ENCODE measurements at places on chromosomes 1 and 21.

DNA sequence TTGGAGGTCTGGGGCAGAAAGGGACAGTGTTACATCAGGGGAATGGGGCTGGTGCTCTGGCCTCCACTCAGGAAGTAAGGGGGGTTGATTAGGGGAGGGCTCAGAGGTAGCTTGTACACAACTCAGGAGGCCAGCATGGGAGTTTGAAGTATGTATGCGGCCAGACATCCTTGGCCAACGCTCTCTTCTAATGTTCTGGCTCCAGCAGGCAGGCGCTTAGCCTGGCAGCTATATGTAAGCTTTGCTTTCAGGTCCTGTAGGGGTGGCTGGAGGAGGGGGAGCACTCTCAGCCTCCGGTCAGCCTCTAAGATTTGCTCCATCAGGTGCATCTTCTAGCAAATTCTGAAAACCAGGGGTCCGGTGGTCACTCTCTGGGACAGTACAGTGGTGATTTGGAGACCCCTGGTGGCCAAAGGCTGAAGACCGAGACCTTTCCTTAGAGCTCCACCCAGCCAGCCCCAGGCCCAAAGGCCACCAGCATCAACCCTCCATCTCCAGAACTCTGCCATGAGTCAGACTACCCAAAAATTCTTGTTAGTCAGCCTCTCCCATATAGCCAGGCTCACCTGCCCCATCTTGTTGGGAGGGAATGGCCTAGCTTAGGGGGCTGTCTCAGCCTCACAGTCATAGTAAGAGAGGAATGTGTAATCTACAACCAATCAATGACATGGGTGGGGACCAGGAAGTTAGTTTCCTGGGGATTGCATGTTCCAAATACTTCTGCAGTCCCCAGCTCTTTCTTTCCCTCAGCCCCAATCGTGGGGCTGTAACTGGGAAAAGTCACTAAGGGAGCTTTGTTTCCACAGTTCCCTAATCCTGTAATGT is 9.7 kb upstream of the COL8A2 start:
- no peak for DNase-seq

DNA sequence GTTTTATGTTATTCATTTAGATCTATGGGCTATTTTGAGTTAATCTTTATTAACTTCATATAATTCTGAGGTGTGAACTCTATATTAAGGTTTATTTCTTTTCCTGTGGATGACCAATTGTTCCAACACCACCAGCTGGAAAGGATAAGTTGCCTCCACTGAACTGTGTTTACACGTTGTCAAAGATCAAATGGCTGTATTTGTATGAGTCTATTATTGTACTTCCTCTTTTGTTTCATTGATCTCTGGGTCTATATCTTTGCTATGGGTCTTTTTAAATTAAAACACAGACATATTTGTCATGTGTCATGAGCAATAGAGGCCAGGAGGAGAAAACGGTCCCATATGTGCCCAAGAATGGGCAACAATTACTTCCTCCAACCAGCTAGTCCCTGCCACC is 5.2 kb upstream of the MAB21L3 start:
- DNase-seq: no peak

DNA sequence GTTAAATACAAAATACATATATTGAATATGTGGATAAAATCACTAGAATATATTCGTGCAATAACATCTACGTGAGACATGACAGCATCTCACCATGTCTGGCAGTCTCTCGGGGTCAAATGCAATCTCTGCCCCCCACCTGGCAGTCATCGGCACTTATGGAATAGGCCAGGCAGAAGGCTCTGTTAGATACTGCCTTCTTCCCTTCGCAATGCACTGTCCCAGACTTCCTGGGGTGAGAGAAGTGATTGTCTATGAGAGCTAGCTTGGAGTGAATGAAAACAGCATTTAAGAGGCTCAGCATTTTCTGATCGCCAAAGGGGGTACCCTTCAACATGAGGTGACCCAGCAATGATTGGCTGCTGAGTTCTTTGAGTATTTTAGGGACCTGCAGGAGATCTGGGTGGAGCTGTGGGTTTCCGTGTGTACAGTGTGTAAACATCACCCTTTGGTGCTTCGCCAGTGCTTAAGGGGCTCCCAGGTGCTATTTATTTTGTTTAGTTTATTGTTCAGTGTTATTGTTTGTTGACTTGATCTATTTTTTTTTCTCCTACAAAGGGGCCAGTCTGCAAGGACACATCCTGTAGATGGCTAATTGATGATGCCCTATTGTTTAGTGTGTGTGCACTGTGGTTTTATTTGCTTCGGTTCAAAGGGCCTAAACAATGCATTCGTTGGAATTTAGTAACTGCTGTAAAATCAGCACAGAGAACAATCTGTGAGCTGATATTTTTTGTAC is 10.2 kb downstream of the ERG start:
- DNase-seq: peak; percentile 21

DNA sequence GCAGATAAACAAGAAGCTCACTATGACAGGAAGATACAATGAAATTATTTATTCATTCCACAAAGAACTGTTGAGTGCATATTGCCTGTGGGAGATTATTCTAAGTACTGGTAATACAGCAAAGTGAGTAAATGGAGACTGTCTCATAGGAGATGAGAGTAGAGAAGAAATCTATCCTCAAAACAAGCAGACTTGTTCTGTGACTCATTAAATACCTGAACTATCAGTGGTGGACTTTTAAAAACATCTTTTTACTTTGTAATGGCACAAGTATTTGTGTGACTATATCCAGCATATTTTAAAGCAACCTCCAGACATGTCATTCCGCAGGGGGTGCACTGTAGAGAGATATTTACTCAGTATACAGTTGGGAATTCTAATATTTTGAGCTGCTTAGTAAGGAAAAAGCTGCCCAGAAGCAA is 259.2 kb downstream of the FMN2 start:
- DNase-seq: no peak

DNA sequence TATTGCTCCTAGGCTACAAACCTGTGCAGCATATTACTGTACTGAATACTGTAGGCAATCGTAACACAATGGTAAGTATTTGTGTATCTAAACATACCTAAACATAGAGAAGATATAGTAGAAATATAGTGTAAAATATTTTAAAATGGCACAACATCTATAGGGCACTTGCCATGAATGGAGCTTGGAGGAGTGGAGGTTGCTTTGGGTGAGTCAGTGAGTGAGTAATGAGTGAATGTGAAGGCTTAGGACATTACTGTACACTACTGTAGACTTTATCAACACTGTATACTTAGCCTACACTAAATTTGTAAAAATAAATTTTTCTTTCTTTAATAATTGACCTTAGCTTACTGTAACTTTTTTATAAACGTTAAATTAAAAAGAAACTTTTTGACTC is 7.9 kb downstream of the LEFTY2 start:
- peak; percentile 28 for DNase-seq

DNA sequence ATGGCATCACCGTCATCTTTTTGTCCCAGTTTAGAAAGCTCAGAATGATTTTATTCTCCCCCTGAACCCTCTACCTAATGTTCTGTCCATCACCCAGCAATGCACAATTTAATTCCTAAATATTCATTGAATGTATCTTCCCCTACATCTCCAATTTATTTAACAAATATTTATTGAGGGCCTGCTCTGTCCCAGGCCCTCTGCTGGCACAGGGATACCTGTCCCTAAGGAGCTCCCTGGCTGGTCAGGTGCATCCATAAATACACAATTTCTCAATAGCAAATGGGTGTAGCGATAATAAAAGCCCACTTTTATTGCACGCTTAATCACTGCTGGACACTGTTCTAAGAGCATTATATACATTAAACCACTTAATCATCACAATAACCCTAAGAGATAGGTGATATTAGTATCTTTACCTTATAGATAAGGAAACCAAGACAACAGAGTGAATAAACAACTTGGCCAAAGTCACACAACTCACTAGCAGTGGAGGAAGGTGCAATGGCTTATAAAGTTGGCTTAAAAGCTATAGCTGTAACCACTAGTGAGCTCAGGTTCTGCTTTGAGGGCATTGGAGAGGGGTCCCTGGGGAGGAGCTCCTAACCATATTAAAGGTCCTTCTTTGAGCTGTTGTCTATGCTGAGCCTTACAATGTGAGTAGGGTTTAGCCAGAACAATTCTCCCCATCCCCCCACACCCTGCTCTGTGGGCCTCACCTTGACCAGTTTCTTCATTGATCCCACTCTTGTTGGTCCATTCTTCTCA is 126.3 kb upstream of the JUN start:
- no peak for DNase-seq

- DNase-seq: no peak
These were observed 73.1 kb upstream of the KCNK1 start for GRCh38 chr1:233540816-233541215.

DNA sequence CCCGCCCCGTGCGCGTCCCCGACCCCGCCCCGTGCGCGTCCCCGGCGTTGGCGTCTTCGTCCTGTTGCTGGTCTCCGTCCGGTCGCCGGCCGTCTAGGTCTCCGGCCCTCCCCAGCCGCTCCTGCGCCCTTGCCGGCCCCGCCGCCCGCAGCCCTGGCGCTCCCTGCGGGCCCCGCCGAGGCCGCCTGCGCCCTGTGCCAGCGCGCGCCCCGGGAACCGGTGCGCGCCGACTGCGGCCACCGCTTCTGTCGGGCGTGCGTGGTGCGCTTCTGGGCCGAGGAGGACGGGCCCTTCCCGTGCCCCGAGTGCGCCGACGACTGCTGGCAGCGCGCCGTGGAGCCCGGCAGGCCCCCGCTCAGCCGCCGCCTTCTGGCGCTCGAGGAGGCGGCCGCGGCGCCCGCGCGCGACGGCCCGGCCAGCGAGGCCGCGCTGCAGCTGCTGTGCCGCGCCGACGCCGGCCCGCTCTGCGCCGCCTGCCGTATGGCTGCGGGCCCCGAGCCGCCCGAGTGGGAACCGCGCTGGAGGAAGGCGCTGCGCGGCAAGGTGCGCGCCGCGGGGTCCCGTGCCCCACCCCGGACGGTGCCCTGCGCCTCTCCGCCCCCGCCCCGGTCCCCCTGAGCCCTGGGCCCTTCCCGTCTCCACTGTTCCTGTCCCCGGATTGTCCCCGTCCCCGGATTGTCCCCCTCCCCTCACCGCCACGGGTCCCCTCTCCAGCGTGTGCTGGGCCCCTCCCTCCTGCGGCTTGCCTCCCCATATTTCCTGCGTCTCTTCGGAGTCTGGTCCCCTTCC is at the start of gene RNF187:
TSS of gene RNF187 (plus strand) at position 47 of the 789 bp plus-strand sequence.
- no peak for DNase-seq

DNA sequence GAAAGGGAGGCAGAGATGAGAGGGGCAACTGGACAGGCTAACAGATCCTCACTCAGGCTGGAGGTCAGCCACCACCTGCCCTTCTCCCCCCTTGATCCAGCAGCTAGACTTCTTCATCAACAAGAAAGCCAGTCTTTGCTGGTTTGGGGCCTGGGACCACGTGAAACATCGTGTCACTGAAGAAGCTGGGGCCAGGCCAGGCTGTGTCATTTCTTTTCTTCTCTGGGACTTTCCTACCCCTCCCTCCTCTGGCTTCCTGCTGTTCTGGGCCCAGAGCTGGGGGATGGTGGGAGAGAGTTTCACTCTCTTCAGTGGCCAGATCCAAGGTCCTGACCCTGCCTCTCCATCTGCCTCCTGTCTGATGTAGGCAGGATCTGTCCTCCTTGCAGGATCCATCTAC is 18.1 kb upstream of the SLC26A9 start:
- no peak for DNase-seq

DNA sequence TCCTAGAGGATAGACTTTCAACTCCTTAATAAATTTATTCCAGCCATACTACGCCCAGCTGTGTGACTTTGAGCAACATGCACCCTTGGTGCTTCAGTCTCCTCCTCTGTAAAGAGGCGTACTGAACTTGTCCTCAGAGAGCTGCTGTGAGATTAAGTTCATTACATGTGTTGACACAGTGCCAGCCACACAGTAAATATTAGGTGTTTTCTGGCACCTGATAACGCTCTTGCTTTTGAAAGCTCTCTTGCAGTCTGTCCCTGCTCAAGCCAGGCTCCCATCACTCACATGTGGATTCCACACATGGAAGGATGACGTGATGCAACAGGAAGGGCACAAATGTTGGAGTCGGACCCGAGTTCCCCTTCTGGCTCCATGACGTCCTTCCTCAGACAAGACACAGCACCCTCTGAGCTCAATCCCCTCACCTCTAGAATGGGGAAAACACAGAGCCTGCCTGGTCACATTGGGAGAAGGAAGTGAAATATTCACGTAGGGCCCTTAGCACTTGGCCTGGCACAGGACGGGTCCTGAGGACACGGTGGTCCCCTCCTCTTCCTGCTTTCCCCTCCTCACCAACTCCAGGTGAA is 7.7 kb downstream of the IFNLR1 start:
- DNase-seq: no peak

- no peak for DNase-seq
These were observed 139.3 kb upstream of the NFIA start for GRCh38 chr1:60942896-60943638.

DNA sequence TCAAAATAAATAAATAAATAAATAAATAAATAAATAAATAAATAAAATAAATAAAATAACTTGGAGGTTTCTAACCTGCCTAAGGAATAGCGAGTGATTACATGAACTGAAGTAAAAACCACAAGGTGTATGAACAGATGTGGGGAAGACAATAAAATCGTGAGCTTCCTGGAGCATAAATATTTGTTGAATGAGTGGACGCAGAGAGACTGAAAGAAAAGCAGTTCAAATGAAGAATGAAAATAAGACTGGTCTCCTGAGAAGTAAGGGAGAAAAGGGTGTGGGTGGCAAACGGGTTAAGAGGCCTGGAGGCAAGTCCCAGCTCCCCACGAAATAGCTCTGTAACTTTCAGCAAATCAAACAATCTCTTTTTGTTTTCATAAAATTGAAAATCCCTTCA is 33.6 kb downstream of the CHML start:
- no peak for DNase-seq

Data from kidney epithelial cell (primary cell).